ENCODE measurements at places on chromosomes 3 and 15.

- DNase-seq: no peak
Measured at GRCh38 chr3:94378322-94378721, 315.5 kb downstream of the NSUN3 start.

DNA sequence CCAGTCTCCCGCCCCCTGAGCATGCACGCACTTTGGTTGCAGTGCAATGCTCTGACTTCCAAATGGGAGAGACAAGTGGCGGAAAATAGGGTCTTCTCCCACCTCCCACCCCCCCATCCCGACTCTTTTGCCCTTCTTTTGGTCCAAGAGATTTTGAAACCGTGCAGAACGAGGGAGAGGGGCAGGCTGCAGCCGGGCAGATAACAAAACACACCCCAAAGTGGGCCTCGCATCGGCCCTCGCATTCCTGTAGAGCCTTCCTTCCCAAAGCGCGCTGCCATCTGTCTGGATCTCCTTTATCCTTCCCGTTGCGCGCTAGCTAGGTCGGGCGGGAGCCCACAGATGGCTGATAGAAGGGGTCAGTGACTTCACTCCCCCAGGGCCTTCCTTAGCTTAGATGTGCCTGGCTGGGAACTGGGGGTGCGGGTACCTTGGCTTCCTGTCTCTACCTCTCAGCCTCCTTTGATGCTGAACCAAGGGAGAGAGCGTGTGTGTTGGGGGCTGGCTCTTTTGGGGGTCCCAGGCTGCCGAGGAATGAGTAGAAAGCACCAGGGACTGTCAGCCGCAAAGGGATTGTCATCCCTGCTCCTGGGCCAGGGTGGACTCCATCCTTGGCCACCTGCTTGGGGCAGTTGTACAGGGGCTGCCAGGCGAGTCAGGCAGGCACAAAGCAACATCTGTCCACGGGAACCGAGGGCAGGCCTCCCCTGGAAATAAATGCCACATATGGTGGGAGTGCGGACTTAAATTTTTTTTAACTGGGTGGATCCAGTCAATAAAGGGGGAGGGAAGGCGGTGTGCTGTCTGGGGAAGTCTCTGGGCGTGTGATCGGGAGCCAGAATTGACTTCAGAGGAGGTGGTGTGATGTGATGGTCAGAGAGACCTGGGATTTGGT, 1.8 kb downstream of the SMAD3 start:
- DNase-seq: no peak

DNA sequence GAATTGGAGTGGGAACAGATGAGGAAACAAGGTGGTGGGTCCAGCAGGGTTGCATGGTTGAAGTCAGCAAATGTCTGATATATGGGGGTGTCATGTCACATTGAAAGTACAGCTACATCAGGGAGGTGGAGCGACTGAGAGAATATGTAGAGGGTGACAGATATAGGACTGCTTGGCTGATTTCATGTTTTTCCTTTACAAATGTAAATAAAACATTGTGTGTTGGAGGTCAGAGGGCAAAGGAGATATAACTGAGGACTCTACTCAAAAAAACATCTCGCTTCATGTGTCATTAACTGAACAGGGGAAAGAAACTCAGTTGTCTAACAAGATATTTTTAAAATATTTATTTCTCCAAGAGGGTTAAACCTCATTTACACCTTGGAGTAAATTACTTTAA, 177.7 kb downstream of the TIGIT start:
- no peak for DNase-seq

- no peak for DNase-seq
Measured at GRCh38 chr3:52534281-52535183, 875 bp upstream of the NT5DC2 start.

DNA sequence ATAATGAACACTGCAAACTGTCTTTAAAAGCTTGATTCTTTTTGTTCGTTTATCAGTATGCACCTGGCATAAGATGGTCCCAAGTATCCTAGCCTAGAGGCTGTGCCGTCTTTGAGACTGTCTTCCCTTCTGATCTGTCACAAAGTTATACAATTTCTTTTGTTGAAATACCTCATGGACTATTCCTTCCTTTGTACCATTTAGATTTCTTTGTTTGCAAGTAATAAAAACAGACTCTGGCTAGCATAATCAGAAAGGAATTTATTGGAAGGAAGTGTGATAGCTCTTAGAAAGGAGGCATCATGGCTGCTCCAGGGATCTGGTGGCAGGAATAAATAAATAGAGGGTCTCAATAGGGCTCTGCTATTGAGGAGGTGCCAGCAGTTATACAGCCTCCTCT, 280.4 kb downstream of the SLC9A9 start:
- DNase-seq: no peak

GRCh38 chr3:133408961-133409360, 9.1 kb downstream of the BFSP2 start:
- DNase-seq: no peak

DNA sequence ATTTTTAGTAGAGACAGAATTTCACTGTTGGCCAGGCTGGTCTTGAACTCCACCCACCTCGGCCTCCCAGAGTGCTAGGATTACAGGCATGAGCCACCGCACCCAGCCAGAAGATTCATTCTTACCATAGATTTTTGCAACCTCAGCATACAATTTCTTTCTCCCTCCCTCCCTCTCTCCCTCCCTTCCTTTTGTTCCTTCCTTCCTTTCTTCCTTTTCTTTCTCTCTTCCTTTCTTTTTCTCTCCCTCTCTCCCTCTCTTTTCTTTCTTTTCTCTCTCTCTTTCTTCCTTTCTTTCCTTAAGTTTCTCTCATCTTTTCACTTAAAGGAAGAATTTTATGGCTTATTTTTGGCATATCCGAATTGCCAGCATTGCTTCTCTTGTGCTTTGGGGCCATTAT, 58.0 kb downstream of the PRKAR2A start:
- no peak for DNase-seq

DNA sequence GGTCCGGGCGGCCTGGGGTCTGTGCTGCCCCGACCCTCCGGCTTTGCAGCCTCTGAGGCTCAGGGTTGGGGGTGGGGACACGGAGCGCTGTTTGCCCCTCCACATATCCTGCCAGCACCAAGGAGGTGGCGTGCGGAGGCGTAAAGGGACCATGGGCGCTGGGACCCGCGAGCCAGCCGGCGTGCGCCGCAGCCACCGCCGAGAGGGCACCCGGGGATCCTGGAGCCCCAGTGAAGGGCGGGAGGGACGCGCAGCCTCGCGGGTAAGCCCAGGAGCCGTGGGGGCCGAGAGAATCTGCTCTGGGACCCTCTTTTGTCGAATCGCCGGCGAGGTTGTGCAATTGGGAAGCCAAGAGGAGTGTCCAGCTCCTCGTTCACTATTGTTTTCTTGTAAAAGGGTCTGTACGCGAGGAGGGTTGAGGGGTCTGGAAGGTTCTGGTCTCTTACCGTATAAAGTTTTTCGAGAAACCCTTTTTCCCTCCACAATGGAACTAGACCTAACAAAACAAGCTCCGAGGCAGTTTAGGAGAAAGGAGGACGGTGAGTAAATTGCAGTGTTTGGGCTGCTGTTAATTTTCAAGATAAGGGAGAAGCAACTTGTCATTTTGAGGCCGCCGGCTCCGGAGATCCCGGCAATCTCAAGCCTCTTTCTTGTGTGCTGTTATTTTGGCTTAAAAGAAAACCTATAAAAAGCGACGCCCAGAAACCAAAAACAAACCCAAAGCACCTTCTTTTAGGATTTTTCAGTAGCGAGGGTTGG, 29.9 kb upstream of the ST3GAL6 start:
- no peak for DNase-seq

DNA sequence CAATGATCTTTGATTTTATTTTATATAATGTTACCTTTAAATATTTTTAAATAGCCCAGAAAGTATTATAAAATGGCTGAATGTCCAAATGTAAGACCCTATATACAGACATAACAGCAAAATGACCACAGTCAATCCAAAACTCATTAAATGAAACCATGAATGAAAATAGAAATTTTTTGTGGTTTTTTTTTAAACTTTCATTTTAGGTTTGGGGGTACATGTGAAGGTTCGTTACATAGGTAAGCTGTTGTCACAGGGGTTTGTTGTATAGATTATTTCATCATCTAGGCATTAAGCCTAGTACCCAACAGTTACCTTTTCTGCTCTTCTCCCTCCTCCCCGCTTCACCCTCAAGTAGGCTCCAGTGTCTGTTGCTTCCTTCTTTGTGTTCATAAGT, 108.8 kb downstream of the FAIM start:
- no peak for DNase-seq

DNA sequence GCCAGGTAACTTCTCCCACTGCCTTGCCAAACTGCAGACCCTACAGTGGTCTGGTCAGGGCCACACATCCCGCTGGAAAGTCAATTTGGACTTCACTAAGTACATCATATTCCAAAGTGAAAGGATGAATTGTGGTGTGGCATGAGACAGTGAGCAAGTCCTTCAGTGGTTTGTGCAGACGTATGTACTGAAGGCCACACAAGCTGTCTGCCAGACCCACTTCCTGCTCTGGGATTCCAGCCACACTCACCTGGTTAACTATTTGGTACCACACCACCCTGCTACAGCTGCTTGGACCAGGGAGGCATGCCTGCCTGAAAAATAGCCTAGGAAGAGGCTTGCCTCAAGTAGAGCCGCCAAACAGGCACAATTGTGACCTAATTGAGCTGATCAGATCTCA, 94.1 kb upstream of the STRIT1 start:
- no peak for DNase-seq

DNA sequence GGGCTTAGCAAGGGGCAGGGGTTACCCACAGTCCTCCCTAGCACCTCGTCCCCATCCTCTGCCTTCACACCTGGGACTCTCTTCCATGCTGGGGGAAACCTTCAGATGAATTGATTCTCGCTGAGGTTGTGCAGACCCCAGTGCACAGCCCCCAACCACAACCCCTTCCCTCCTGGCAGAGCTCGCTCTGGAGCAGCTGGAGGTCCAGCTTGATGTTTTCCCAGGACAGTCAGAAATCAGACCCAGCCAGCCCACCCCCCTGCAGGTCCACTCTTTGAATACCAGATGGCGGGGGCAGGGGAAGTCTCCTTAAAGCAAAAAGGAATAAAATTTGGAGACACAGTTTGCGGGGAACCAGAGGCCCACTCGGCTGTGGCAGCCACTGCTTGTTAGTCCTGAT, 234.4 kb downstream of the XXYLT1 start:
- no peak for DNase-seq

GRCh38 chr15:70643106-70643782, 120.1 kb downstream of the UACA start:
- no peak for DNase-seq

DNA sequence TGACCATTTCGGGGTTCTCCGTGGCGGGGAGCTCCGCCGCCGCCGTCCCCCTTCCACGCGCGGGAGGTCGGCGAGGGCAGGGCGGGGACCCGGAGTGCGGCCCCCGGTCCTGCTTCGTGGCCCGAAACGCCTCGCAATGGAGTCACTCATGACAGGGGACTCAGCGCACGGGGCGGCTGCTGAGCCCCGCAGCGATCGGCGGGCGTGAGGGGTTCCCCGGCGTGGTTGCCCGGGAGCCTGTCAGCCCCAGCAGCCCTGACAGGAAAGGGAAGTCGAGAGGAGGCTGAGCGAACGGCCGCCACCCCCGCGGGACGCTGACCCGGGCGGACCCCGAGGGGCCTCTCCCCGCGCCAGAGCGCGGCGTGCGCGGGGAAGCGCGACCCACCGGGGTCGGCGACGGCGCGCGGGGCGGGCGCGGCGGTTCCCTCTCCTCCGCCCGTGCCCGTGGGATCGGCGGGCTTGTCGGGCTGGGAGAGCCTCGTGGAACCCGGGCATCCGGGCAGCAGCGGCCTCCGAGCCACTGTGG, 564 bp upstream of the PIGZ start:
- DNase-seq: no peak

GRCh38 chr3:120615847-120616609, 19.9 kb downstream of the NDUFB4 start:
- DNase-seq: no peak

DNA sequence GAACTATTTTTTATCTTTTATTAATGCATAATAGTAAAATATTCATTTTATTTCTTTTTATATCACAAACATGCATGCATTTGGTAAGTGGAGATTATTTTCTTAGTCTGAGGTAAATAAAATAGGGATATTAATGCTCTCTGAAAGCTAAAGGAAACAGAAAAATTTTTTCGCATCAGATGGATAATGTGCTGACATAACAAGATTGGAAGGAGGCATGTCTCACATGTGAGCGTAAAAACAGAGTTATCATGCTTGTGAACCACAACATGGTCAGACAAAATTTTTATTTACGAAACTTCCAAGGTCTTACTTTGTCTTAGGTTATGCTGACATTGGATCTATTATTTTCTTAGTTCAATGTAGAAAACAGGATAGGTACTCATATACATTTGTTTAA, 166.1 kb downstream of the SPATA16 start:
- no peak for DNase-seq

Data from stimulated activated CD4-positive, alpha-beta T cell treated with anti-CD3 and anti-CD28 coated beads, TNF-alpha, amount 100 ng/mL, for 1 hour (primary cell).